ENCODE measurements at places on chromosomes 5 and 9.
A peak's percentile ranks its signal among the peaks of the same experiment; 100 is the strongest.

DNA sequence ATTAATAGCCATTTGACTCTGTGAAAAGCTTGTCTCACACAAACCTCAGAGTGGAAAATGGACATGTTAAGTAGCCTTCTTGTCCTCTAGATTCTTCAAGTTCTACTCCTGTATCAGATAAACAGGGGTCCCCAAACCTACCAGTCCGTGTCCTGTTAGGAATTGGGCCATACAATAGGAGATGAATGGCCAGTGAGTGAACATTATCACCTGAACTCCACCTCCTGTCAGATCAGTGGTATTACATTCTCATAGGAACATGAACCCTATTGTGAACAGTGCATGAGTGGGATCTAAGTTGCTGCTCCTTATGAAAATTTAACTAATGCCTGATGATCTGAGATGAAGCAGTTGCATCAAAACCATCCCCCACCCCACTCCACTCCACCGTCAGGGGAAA, 136.3 kb downstream of the TMEM232 start:
- DNase-seq: no peak

GRCh38 chr9:35923927-35924763, 14.9 kb downstream of the SPAAR start:
- DNase-seq: peak; percentile 98

DNA sequence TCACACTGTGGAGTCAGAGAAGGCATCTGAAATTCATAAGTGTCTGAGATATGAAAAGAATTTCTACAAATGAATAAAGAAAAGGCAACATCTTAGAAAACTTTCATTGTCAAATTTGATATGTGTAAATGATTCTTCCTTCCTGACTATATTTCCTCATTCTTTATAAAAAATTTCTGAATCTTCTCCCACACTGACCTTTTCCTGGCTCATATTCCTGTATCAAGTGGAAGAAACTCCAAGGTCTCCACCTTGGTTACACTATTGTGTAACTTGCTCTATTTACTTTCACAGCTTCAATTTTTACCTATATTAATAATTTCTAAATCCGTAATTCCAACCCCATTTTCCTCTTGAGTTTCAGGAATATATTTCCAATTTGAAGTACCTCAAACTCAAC, 93.5 kb upstream of the FBXL7 start:
- no peak for DNase-seq

DNA sequence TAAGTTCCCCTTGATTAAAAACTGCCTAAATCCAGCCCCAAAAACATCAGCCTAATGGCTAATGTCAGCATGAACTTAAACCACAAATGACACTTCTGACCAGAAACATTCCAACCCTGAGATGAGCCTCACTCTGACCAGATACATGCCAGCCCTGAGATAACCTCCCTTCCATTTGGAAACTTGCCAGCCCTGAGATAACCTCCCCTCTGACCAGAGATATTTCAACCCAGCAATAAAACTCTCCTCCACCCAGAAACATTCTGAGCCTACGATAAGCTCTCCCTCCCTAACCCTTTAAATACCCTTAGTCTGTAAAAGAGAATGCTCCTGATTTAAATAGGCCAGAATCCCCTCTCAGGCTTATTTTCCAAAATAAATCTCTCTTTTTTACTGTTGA, 1035.7 kb upstream of the NUDT12 start:
- peak; percentile 37 for DNase-seq

- no peak for DNase-seq
Observed at GRCh38 chr9:127474592-127474991, 23.3 kb downstream of the LRSAM1 start.

DNA sequence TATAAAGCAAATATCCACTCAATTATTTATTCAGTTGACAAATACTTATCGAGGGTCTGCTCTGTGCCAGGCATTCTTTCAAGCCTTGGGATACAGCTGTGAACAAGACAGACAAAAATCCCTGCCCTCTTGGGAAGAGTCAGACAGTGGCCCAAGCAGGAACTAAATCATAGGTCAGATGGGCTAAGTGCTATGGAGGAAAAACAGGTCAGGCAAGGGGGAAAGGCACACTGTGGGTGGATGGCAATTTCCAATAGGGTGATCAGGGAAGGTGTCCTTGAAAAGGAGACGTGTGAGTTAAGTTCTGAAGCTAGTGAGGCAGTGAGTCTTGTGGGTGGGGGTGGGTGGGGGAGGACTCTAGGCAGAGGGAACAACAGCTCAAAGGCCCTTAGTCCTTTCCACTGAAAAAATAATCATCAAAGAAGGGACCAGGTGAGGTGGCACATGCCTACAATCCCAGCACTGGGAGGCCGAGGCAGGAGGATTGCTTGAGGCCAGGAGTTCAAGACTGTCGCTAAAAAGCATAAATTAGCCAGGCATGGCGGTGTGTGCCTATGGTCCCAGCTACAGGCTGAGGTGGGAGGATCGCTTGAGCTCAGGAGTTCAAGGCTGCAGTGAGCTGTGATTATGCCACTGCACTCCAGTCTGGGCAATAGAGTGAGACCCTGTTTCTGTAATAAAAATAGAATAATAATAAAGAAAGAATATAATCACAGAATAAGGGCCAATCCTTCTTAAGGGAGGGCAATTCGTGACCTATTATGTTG, 95.2 kb upstream of the CPEB4 start:
- DNase-seq: no peak

DNA sequence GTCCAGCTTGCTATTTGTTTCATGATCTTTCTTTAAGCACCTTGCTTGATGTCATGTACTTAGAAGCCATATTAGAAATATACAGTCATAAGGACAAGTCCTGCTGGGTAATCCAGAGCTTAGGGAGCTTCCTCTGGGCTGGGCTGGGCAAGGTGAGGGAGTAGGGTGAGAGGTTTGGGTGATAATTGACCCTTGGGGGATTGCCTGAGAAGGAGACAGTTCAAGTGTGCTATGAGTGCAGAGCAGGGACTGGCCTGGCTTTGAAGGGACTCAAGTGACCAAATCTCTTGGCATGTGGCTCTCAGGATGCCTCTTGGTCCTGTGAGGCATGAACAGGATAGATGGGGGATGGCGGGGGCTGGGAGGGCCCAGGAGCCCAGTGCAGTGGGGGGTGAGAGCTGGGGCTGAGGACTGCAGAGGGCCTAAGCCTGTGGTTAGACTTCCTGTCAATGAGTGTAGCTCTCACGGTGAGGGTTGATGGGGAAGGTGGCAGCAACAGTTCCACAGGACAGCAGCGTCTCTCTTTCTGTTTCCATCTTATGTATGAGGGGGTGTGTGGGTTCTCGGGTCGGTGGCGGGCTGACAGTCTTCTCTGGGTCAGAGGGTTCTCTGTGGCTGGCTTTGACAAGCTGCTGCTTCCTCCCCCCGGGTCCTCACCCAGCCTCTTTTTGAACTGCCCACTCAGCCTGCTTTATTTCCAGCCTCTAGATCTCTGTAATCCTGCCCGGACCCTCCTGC, 53.5 kb downstream of the RGS3 start:
- DNase-seq: peak; percentile 91

GRCh38 chr5:145280214-145280613, 554.9 kb downstream of the PRELID2 start:
- DNase-seq: no peak

GRCh38 chr5:2120361-2120760, 237.6 kb upstream of the IRX4 start:
- DNase-seq: no peak

DNA sequence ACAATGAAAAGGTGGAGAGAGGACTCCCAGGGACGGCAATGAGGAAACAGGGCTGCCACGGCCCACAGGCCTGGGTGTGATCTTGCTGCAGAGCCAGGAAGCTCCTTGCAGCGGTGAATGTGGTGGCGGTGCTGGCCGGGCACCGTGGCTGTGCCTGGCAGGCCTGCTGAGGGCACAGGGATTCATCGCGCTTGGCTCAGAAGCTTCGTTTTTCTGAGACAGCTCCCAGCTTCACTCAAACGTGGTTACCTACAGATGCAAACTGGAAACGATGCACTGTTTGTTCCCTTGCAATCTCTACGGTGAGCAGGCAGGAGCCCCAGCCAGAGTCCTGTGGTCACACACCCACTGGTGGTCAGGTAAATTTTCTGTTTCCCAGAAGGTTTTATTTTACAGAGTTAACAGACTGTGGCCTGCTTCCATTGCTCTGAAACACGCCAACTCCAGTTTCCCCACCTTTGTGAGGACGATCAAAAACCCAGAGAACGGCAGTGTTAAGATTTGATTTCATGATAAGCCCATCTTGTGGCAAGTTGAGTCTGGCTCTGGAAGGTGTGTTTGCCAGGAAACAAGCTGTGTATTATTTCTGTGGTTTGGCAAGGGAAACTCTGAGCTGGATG, 183.9 kb downstream of the AUH start:
- DNase-seq: no peak
